ENCODE measurements at places on chromosomes 16 and 17.

GRCh38 chr17:57985675-57985974 is 2.4 kb downstream of the VEZF1 start:
- no peak for DNase-seq

GRCh38 chr17:62140836-62141235 is 75.8 kb upstream of the MED13 start:
- DNase-seq = no peak

DNA sequence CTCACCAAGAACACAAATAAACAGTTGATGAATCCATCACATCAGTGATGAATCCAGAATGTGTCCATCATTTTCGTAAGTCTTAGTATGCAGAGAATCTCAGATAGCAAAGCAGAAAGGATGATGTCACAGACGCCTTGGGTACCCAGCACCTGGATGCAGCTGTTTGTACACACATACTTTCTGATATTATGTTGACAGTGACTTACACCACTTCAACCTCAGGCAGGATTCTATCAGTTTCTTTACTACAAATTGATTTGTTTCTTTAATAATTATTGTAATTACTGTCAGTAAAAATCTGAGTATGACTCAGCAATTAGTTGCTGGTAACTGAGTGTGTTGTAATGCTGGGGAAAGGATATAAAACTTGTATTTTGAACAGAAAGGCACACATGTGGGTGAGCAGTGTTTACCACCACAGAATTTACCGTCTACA is 159.8 kb downstream of the RPTOR start:
- DNase-seq = no peak

DNA sequence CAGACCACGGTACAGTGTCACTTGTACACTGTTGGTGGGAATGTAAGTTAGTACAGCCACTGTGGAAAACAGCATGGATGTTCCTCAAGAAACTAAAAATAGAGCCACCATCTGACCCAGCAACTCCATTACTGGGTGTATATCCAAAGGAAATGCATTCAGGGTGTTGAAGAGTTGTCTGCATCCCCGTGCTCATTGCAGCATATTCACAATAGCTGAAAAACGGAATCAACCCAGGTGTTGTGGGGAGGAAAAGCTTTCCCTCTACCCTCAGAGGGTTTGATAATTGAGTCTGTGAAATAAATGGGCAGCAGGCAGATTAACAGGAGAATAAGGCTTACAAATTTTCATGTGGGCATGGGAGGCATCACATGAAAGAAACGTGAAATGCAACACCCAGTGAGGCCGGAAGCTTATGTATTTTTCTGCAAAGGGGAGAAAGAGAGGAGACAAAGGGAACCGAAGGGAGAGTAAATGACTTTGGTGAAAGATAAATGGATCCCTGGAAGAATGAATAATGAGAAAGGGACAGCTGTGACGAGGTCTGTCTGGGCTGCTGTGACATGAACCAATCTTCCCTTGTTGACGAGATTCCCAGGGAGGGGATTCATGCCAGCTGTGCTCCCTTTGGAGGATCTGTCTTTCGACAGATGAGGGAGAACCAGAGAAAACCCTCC is 106.2 kb downstream of the KCNJ12 start:
- DNase-seq = no peak

- no peak for DNase-seq
Observed at GRCh38 chr16:21302898-21303528, 24.9 kb upstream of the CRYM start.

GRCh38 chr16:50697881-50698767 is 4.7 kb downstream of the NOD2 start:
- DNase-seq = peak; percentile 39

DNA sequence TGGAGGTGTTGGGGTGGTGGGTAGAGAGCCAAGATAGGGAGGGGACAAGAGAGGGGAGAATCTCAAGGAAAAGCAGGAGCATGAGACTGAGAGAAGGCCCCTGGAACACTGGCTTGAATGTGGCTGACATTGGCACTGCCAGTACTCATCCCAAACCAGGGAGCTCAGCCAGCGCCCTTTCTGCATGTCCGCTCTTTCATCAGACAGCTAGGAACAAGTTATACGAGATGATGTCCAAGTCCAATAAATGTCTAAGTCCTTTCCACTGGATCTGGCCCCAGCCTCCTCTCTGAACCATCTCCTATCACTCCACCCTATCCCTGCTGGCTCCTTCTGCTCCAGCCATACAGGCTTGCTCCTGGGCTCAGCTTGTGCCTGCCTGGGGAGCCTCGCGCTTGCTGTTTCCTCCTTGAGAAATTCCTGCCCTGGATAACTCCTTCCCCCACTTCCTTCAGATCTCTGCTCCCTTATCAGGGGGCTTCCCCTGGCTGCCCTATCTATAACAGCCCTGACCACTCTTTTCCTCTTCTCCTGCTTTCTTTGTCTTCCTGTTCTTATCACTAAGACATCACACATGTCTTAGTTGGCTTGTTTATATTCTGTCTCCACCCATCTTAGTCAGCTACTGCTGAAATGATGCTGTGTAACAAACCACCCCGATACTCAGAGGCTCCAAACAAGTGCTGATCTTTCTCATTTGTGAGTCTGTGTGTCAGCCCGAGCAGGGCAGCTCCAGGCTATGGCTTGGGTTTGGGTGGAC is 37.1 kb upstream of the MEOX1 start:
- no peak for DNase-seq

GRCh38 chr16:67708368-67708771 is 10.7 kb downstream of the GFOD2 start:
- DNase-seq = no peak

GRCh38 chr17:59638553-59638952 is 18.9 kb downstream of the CLTC start:
- DNase-seq = no peak

DNA sequence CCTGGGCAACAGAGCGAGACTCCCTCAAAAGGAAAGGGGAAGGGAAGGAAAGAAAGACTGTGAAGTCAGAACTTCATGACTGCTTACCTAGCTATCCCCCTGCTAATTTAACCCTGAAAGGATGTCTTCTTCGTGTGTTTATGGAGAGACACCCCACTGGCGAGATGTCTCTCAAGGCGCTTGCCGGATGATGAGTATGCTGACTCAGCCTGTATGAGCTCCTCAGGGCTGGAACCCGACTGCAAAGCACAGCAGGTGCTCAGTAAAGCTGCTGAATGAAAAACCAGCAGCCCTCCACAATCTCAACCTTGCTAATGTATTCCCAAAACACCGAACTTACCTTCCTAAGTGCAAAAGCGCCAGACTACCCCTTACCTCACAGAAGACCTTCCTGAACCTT is 2.3 kb downstream of the ANKFY1 start:
- no peak for DNase-seq

DNA sequence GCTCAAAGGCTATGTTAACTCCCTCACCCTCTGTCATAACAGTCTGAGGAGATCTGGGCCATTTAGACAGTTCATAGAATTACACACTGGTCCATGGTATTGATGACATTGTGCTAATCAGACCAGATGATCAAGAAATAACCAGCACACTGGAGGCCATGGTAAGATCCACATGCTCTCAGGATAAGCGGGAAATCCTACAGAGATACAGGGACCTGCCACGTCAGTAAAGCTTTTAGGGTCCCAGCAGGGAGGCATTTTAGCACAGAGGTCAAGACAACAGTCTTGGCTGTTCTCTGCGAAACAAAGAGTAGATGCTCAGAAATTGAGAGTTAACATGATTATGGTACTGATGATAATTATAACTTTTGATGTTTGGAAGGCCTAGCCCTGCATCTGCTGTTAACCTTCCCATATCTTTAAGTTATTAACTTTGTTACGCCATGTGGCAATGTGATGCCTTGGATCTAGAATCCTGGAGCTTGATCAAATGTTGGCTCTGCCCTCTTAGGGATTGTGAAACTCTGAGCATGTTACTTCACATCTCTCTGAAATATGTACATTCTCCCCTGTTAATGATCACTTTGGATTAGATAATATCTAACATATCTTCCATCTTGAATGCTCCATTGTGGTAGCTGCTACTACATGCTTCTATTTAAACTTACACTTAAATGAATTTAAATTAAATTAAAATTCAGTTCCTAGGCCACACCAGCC is 172.0 kb upstream of the SOX9 start:
- DNase-seq = no peak

DNA sequence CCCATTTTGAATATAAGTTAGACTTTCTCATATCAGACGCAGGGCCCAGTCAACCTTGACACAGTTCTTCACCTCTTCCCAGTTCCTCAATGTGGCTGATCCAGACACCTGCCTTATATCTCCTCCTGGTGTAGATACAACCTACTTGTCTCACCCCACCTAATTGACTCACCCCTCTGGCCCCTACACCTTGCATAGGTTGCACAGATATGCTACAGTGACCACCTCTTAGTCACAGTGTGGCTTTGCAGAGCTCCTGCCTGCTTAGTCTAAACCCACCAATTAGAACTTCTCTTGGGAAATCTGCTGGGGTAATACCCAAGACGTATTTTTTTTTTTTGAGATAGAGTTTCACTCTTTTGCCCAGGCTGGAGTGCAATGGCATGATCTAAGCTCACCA is 16.8 kb downstream of the CHP2 start:
- DNase-seq = no peak

GRCh38 chr17:20059728-20060188 is 50.6 kb downstream of the SPECC1 start:
- no peak for DNase-seq

DNA sequence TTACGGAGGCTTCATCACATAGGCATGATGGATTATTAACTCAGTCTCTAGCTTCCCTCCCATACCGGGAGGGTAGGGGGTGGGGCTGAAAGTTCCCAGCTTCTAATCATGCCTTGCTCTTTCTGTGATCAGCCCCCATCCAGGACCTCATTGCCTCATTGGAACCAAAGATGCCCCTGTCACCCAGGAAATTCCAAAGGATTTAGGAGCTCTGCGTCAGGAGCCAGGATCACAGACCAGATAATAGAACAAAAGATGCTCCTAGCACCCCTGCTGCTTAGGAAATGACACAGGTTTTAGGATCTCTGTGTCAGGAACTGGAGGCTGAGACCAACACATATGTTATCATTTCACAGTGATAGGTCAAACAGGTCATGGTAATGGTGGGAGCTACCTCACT is 9.7 kb downstream of the USB1 start:
- no peak for DNase-seq

GRCh38 chr17:18021372-18021771 is 17.6 kb downstream of the ATPAF2 start:
- DNase-seq = no peak

DNA sequence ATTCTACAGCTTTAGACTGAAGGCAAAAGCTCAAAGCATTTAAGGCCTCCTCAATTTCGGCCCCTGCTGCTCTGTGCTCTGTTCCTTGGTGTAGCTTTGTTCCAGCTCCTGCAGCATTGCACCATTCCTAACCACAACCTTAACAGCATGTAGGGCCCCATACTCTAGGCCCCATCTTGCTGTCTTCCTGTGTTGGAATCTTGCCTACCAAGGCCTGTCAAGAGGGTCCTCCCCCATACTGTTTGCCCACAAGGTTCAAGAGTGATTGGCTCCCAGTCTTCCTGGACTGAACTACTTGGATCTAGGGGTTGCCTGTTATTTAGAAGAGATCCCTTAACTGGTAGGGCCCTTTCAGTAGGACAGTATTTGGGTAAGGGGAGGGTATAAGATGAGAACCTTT is 26.8 kb downstream of the TRPV2 start:
- DNase-seq = no peak

- no peak for DNase-seq
Observed at GRCh38 chr17:43810226-43810715, 22.7 kb downstream of the MPP3 start.

- peak; percentile 78 for DNase-seq
Observed at GRCh38 chr17:17792551-17793377, 44.0 kb downstream of the SREBF1 start.

DNA sequence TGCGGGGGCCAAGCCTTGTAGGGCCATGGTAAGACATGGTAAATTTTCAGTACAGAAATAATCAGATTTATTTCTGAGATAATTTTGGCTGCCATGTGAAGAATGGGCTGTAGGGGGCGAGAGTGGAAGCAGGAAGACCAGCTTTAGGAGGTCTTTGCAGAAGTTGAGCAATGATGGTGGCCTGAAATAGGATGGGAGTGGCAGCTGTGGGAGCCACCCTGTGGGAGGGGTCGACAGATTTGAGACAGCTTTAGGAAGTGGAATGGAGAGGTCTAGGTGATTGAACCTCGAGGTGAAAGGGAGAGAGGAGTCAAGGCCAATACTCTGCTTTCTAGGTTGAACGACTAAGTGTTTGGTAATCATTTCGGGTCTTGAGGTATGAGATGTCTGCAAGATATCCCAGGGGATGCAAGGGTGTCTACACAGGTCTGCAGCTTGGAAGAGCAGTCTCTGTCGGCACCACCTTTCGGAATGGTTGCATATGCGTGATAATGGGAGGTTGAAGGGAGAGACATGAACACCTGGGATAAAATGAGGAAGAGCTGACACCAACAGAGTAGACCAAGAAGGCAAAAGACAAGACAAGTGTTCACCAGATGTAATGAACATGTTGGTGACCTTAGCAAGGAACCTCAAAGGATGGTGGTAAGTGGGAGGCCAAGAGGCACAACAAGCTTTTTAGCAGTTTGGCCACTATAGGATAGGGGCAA is 4.2 kb upstream of the ATXN7L3 start:
- DNase-seq = peak; percentile 57

DNA sequence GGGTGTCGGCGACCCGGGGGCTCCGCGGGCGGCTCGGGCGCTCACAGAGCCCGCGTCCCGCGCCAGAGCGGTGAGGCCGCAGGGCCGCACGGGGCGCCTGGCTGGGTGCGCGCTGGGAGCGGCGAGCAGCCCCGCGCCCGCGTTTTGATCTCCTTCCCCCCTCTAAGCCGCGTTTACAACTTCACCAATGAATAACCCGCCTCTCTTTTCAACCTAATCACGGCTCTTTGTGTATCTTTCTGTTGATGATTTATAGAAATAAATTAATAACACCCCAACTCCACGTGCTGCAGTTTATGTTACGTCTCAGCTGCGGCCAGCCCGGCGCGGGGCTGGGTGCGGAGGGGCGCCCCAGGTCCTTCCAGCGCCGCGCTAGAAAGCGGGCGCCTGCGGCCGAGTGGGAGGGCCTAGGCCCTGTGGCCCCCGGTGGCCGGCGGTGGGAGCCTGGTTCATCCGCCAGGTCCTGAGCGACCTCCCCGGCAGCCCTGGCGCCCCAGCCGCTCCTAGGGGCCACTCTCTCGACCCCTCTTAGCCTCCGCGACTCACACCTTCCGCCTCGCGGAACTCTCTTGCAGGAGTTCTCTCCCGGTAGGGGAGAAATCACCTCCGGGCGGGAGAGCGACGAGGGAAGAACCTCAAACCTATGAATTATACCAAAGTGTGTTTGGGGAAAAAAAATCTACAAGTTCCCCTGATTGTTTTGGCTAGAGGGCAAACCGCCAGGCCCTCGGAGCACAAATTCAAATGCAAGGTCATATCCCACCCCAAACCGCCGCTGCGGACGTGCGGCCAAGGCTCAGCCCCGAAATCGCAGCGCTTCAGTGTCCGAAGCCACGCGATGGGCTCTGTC is 1.9 kb downstream of the HNF1B start:
- DNase-seq = no peak
